ENCODE measurements at places on chromosomes 13 and 19. TPM values are rescaled to one million over a fixed set of nuclear protein-coding genes. Genes with fewer than 3 reads are reported as not detected.

PROZ gene
- not detected for polyA plus RNA-seq

HRC gene
- 0.07 TPM for polyA plus RNA-seq

LCP1 gene
- polyA plus RNA-seq, result 0.06 TPM

FOXO1 gene
- polyA plus RNA-seq, result 5.3 TPM

GDF15 gene
- polyA plus RNA-seq, result 30.8 TPM

FFAR3 gene
- not detected for polyA plus RNA-seq

MEIOSIN gene
- polyA plus RNA-seq, result not detected

DNA sequence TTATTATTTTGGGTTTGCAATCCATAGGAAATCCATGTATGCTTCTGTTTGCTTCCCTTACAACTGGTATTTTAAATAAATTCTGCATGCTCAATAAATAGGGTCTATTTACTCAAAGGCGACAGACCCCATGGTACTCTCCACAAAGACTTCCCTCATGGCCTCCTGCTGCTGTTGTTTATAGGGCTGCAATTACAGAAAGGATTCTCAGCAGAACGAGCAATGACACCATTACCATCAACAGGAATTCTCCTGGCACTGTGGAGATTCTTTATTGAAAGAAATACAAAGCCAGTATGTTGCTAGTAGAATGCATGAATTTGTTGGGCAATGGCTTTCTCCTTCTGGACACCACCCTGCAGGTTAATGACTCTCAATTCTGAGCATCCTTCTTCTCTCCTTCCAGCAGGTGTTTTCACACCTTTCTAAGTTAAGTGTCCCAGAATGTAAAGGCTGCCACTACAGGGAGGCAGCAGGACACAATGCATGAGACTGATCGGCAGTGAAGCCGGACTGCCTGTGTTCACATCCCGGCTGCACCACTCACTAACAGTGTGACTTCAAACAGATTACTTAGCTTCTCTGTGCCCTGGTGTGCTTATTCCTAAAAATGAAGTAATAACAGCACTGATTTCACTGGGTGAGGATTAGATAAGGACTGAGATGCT is 360.2 kb downstream of the DNAJC15 start:
- DNase-seq, result no peak

GRCh38 chr19:2636141-2636896 is 66.2 kb downstream of the GNG7 start:
- no peak for DNase-seq

DNA sequence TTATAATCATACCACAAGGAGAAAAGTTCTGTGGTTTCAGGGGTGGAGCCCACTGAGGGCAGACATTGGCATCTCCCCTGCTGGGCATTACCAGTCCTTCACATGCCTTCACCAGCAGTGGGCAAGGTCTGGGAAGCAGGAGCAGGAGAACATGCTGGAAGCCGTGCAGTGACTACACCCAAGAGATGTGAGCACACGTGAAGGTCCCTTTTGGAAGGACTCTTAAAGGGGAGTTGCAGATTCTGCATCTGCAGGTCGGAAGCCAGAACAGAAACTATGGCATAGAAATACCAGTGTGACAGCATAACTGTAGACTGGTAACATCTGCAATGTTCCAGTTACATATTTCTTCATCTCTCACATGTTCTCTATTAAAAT is 26.9 kb upstream of the KL start:
- DNase-seq, result no peak

DNA sequence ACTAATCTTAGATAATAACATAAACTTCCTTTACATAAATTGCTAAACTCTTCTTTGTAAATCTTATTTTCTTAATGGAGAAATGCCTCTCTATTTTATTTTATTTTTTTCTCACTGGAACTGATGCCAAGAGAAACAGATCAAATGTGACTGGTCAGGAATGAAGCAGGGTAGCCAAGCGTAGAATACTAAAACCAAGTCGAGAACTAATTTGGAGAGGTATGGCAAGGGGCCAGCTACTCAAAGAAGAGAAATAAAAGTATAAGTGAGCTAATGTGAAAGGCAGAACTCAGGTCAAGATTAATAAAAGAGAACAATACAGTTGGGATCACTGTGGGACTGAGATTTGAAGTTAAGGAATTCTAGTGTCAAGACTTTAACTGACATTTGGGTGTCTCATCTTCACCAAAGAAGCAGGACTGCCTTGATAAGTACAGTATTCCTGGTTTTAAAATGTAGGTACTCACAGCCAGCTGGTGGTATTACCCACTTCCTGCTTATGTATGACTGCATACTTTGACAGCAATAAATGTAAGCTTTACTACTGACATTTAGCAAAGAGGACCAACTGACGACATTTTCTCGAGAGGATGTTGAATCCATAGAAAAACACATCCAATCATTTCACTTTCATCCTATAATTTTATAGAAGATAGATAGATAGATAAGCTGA is 1192.2 kb downstream of the EFNB2 start:
- no peak for DNase-seq

GRCh38 chr19:41298348-41298964 is 11.5 kb upstream of the CCDC97 start:
- DNase-seq, result peak; percentile 69

DNA sequence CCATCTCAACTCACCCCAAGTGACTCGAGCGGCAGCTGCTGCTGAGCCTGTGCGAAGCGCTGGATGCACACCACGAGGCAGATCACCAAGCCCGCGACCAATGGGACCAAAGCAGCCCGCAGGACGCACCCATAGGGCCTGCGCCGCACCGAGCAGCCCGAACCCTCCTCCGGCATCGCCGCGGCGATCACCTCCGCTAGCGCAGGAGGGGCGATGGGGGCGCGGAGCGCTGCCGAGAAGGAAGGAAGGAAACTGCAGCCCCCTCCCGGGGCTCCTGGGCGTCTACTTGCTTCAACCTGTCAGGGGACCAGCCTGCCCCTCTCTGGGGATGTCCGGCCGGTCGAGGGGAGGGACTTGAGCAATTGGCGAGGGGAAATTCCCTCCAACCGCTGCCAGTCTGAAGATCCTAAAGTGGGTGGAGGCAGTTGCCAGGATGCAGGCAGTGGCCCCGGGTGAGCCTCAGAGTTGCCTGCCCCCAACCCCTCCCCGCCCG is at the start of gene CD70:
TSS of gene CD70 (minus strand) at position 324 of the 493 bp plus-strand sequence. CDS start at position 176, 148 bp downstream.
- DNase-seq, result no peak

DNA sequence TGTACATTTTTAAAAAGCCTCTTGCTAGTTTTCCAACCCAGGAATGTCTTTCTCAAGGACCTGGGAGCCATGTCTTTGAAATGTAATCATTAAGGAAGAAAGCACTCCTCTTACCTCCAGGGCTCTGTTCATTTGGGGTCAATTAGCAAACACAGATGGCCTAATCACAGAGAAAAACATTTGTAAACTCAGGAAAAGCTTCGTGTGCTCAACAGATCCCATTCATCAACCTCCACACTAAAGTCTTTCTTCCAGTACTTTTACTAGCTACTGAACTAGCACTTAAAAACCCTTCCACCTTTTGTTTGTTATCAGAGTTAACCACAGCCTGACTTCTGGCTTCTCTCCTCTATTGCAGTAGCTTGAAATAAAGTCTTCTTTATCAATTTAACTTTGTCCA is 441.4 kb downstream of the PCDH20 start:
- no peak for DNase-seq

- DNase-seq, result no peak
These were observed 586.6 kb downstream of the SLITRK1 start for GRCh38 chr13:83295686-83296085.

DNA sequence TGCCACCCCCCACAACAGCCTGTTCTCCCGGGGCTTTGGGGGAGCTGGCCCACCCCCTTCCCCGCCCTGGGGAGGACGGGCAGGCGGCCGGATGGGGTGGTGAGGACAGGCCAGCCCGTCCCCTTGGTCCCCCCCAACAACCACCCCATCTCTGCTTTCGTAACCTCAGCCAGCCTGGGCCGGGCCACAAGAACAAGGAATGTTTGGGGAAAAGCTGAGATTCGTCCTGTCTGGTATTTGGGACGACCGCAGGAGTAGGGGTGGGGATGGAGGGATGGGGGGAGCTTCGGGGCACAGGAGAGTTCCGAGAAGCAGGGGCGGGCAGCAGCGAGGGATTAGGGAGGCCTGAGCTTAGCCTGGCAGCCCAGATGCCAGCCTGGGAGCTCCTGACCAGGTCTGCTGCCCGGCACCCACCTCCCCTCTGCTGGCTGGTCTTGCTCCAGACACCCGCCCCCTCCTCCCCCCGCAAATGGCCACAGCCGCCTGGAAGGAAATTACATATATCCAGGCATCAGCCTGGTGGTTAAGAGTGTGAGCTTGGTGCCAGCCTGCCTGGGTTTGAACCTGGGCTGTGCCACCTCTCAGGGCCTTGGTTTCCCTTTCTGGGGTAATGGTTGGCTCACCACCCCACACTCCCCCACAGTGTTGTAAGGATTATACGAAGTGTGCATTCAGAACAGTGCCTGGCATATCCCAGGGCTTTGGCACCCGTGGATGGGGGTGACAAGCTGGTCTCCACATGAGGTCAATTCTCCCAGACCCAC is at the start of gene PODNL1:
TSS of gene PODNL1 (minus strand) at position 117 of the 764 bp plus-strand sequence. CDS start 236 bp downstream, outside the sequence.
- peak; percentile 48 for DNase-seq

- DNase-seq, result no peak
These were observed 5.7 kb downstream of the C19orf25 start for GRCh38 chr19:1473085-1473851.

GRCh38 chr19:48419158-48419920 is 25.9 kb downstream of the GRIN2D start:
- DNase-seq, result no peak

DNA sequence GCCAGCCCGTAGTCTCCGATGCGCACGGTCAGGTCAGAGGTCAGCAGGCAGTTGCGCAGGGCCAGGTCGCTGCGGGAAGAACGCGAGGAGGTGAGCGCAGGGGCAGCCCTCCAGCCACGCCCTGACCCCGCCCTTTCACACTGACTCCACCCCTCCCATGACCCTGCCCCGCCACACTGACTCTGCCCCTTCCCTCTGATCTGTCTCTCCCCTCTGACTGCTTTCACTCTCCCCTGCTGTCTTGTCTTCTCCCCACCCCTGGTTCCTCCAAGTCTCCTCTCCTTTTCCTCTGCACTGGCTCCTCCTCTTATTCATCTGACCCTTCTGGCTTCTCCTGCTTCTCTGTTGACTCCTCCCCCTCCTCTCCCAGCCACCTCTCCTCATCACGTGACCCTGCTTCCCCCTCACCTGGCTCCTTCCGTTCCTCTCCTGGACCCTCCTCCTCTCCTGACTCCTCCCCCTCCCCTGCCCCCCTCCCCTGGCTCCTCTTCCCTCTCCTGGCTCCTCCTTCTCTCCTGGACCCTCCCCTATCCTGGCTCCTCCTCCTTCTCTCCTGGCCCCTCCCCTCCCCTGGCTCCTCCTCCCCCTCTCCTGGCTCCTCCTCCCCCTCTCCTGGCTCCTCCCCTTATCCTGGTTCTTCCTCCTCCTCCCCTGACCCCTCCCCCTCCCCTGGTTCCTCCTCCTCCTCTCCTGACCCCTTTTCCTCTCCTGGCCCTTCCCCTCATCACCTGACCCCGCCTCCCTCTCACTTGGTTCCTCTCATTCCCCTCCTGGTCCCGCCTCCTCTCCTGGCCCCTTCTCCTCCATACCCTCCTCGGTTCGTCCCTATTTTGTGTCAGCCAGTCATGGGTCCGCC is 9.9 kb downstream of the LMTK3 start:
- no peak for DNase-seq

GRCh38 chr13:23921451-23921888 is 24.2 kb upstream of the C1QTNF9B start:
- no peak for DNase-seq

DNA sequence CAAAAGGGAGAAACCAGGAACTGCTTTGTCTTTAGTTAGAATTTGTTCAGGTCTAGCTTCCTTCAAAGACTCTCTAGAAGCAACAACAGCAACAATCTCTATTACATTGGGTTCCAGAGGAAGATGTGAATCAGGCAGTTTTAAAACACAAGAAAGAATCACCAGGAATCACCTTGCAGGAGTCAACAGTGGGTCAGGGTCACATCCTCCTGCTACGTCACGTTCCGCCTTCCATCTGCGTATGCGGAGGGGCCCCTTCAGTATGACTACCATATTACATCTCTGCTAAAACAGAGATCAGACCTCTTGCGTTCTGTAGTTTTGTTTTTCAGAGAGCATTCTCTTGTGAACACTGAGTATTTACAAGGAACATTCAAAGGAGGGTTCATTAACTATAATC is 147.8 kb upstream of the STARD13 start:
- no peak for DNase-seq

- DNase-seq, result no peak
These were observed 46.1 kb downstream of the LATS2 start for GRCh38 chr13:21015284-21015683.

GRCh38 chr13:44972956-44973581 is 16.2 kb downstream of the NUFIP1 start:
- no peak for DNase-seq

DNA sequence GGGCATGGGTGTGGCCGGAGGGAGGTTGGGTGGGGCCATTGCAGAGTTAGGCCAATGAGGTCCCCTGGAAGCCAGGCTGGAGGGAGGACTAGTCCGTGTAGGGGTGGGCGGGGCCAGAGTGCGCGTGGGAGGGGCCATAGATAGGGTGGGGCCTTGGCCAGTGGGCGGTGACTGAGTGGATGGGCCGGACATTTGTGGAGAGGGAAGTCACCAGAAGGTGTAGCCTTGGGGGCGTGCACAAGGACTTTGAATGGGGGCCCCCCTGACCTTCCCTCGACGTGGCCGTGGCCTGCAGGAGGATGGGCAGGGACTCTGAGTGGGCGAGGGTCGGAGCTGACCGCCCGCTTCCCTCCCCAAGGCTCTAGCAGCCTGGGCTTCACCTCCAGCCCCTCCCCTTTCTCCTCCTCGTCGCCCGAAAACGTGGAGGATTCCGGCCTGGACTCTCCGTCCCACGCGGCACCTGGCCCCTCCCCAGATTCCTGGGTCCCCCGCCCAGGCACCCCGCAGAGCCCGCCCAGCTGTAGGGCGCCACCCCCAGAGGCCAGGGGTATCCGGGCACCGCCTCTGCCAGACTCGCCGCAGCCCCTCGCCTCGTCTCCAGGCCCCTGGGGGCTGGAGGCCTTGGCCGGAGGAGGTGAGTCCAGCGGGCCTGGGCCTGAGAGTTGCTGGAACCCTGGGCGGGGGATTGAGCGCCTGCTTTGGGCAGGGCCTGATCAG is 16.5 kb upstream of the B3GNT3 start:
- DNase-seq, result no peak

DNA sequence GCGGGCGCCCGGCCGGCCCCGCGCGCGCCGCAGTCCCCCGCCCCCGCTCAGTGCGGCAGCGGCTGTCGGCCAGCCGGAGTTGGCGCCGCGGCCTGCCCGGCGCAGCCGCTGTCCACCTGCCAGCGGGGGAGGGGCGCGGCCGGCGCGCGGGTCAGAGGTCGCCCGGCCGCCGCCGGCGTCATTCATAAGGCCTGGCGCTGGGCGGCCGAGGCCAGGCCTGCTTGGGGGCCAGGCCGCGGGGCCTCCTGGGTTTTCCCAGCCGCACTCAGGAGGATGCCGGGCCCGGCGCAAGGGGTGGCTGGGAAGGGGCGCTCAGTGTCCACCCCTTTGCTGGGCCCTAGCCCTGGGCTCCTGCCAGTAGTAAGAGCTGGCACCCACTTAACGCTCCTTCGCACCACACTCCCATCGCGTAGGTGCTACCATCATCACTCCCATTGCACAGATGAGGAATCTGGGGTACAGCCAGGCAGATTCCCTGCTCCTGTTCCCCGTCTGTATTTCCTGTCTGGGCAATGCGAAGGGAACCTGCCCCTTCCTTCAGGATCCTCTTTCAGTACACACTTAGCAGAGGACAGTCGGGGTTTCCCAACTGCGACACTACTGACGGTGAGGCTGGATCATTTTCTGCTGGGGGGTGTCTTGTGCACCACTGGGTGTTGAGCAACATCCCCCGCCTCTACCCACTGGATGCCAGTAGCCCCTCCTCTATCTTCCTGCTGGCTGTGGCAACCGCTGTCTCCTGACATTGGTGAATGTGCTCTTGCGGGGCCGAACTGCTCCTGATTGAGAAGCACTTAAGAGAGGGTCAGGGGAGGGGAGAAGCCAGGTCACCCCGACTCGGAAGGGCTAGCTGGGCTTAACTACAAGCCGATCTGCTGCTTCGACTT is 846 bp upstream of the PRKACA start:
- peak; percentile 41 for DNase-seq

All from BJ (cell line).